ENCODE measurements at places on chromosomes 1 and 21.
A peak's percentile ranks its signal among the peaks of the same experiment; 100 is the strongest.

DNA sequence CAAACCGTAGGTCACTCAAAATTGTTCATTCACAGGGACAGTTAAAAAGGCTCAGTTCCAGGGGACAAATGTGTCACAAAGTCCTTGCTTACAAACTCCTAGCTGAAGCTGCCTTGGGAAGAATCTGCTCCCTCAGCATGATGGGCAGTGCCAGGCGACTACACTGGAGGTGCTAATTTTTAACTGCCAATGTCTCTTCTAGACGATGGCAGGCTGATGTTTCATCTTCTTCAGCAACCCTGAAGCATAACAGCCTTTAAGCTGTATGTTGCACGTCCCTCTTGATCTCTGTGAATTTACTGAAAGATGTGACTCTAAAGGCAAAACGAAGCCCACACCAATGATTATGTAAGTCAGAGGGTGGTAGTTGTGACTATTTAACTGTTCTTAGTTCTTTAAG is 11.3 kb downstream of the COA7 start:
- DNase-seq, result no peak

DNA sequence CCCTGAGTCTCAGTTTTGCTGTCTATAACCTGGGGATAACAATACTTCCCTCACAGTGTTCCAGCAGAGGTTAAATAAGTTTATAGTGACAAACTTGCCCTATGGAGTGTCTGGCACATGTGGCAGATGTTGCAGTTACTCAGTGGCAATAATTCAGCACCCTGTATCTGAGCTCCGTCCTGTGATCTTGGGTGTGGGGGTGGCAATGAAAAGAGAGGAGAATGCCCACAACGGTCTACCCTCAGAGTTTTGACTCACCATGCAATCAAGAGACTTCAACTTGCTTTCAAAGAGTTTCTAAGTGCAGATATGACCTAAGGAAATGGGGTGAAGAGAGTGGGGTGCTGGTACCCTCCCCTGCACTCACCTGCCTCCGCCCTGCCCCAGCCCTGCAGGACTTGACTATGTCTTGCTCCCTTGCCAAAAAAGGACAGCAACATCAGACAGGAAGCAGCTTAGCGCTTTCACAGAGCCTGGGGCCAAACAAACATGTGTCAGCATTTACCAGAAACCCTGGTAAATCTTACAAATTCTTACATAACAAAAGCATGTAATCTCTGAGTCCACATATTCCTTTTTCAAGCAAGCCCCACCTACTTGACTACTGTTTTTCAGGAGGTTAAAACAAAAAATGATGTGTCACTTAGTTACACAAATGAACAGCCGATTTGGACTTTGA is 185.1 kb upstream of the CAMK1G start:
- DNase-seq, result no peak

- no peak for DNase-seq
Observed at GRCh38 chr1:212503714-212504113, 71.0 kb downstream of the NENF start.

DNA sequence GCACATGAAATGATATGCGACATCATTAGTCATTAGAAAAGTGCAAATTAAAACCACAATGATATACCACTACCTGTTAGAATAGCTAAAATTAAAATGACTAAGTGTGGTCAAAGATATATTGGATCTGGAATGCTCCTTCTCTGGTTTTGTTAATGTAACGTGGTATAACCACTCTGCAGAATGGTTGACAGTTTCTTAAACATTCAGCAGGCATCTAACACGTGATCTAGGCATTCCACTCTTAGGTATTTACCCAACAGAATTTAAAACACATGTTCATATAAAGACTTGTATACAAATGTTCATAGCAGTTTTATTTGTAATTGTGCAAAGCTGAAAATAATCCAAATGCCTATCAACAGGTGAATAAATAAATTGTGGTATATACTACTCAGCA is 165.0 kb upstream of the PLXNA2 start:
- no peak for DNase-seq

- no peak for DNase-seq
Observed at GRCh38 chr1:227401562-227402342, 83.5 kb upstream of the CDC42BPA start.

- no peak for DNase-seq
Observed at GRCh38 chr1:53144201-53144600, 1.8 kb upstream of the SLC1A7 start.

- DNase-seq, result peak; percentile 32
Observed at GRCh38 chr21:42533306-42533962, 19.8 kb downstream of the SLC37A1 start.

DNA sequence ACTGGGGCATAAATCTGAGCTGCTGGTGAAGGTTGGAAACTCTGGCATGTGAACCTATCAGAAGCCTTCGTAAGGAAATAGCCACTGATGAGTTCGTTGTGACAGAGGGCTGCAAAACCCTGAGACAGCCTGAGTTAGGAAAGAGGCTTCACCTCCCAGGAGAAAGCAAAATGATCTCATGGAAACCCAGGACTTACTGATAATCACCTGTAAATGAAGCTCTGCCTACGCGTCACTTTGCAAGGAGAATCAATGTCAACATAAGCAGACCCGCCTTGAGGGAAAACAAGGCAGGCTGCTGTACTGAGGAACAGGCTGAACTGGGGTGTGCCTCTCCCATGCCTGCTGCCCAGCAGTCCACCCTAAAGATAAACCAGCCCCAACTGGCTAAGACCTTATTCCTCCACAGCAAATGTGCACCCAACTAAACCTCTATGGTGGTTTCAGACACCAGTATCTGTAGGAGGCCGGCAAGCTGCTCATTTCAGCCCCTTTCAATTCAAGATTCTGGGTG is 46.8 kb upstream of the SLC44A3 start:
- DNase-seq, result no peak

DNA sequence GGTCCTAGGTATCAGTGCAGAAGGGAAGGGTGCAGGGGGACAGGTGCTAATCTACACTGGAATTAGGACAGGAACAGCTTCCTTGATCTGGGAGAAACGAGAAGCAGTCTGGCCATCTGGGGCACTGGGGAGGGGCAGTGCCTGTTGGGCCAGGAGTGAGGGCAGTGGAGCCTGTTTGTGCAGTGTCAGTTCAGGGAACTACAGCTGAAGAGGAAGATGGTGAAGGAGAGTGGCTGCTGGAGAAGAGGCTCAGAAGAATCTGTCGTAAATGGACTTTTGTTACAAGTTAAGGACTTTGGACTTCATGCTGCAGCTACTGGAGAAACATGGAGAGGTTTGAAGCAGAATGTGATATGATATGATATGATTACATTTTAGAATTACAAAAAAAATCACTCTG is 3.2 kb upstream of the TNFSF4 start:
- DNase-seq, result no peak
